ENCODE measurements at places on chromosomes 13 and 19. TPM values are rescaled to one million over a fixed set of nuclear protein-coding genes. Genes with fewer than 3 reads are reported as not detected.

The SPC24 gene
- 11.5 TPM for total RNA-seq

The POU4F1 gene
- 0.17 TPM for total RNA-seq

The PSG11 gene
- not detected for total RNA-seq

The C19orf85 gene
- total RNA-seq, result not detected

The CBY2 gene
- total RNA-seq, result not detected

The SYCN gene
- total RNA-seq, result 2.5 TPM

The NLRP5 gene
- not detected for total RNA-seq

The CEACAM21 gene
- not detected for total RNA-seq

The LHFPL6 gene
- total RNA-seq, result 12.1 TPM

The ELAVL1 gene
- total RNA-seq, result 57.7 TPM

GRCh38 chr13:25525884-25526283 lies 154.1 kb downstream of the ATP8A2 start:
- no peaks in the 10 kb centered on the region for H3K4me1 ChIP-seq
- no peaks in the 10 kb centered on the region for H3K27me3 ChIP-seq
- H3K4me3 ChIP-seq, result no peak overlapping the region
- DNase-seq, result no peak
- H3K36me3 ChIP-seq, result no peaks in the 10 kb centered on the region
- no peak overlapping the region for H3K27ac ChIP-seq

GRCh38 chr19:49890349-49891311 lies 6.1 kb downstream of the IL4I1 start:
- no peaks in the 10 kb centered on the region for H3K27me3 ChIP-seq
- H3K4me3 ChIP-seq, result no peak overlapping the region
- peak; percentile 58 for DNase-seq
- no peak overlapping the region for H3K27ac ChIP-seq
- H3K36me3 ChIP-seq, result no peaks in the 10 kb centered on the region
- H3K4me1 ChIP-seq, result peaks cover 7% of the 10 kb centered on the region

- H3K36me3 ChIP-seq, result no peaks in the 10 kb centered on the region
- H3K4me3 ChIP-seq, result no peak overlapping the region
- no peak overlapping the region for H3K27ac ChIP-seq
- no peaks in the 10 kb centered on the region for H3K4me1 ChIP-seq
Measured at GRCh38 chr19:18999896-19000620, 33.3 kb downstream of the SUGP2 start.

DNA sequence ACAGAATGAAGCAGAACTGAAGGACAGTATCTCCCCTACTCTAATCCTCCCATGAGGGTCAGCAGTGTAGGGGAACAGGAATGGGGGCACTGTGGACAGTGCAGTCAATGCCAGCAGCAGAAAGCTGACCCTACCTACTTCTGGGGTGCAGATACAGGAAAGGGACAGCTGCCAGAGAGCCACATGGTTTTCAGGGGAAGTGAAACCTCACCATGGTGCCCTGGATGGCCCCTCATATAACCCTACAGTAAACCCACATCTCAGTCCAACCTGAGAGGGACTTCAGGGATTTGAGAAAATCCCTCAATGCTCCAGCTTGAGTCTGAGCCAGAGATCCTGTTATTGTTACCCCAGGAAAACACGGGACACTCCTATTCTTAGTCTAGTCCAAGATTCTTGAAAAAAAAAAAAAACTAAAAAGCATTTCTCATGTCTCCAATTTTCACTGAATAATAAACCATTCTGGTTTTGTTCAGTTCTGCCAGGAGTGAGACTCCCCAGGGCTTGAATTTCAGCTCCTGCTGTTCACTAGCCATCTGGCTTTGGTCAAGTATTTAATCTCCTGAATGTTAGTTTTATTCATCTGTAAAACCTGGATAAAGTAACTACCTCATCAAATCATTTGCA lies 511.6 kb upstream of the ARGLU1 start:
- no peaks in the 10 kb centered on the region for H3K4me1 ChIP-seq
- no peak overlapping the region for H3K4me3 ChIP-seq
- H3K36me3 ChIP-seq, result no peaks in the 10 kb centered on the region
- H3K27ac ChIP-seq, result no peak overlapping the region

- H3K4me1 ChIP-seq, result no peaks in the 10 kb centered on the region
- H3K36me3 ChIP-seq, result no peaks in the 10 kb centered on the region
- H3K4me3 ChIP-seq, result no peak within 1 kb of the TSS
Measured at GRCh38 chr19:9009935-9010651, at the start of gene MUC16. TSS of gene MUC16 (minus strand) at chr19:9010409.

GRCh38 chr19:38735257-38735686 lies 9.0 kb downstream of the CAPN12 start:
- no peaks in the 10 kb centered on the region for H3K27me3 ChIP-seq
- H3K27ac ChIP-seq, result peak overlapping the region; percentile 91
- H3K36me3 ChIP-seq, result no peaks in the 10 kb centered on the region
- DNase-seq, result peak; percentile 64
- peaks cover 5% of the 10 kb centered on the region for H3K4me1 ChIP-seq
- H3K4me3 ChIP-seq, result no peak overlapping the region

DNA sequence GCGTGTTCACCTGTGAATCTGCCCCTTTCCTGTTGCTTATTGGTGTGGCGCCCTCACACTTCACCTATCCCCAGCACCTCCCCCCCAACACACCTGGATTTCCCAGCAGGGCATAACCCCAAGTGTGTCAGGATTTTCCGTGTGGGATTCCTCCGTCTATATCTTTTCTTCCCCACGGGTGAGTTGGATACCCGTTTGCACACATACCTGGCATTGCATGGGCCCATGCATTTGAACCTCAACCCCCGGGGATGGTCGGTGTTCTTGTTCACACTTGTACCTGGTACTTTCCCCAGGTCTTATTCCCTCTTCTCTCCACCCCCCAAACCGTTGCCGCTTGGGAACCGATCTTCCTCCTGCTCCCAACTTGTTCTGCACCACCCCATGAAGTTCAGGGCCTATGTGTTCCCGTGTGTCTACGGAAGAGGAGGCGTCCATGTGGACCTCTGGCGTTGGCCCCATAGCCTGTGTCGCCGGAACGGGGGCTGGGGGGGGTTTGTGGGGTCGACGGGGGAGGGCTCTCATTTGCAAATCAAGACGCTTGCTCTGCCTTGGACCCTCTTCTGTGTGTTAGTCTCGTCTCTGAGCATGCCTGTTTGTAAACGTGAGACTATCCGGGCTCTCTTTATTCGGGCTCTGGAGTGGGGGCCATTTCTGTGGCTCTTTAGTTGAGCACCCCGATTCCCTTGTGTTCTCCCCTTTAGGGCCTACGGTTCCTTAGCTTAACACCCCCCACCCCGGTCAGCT lies 1.7 kb downstream of the PRR12 start:
- H3K27ac ChIP-seq, result peak overlapping the region; percentile 87
- H3K4me1 ChIP-seq, result peaks cover 6% of the 10 kb centered on the region
- no peaks in the 10 kb centered on the region for H3K36me3 ChIP-seq
- peak overlapping the region; percentile 99 for H3K4me3 ChIP-seq
- peak; percentile 53 for DNase-seq

- DNase-seq, result no peak
- H3K27ac ChIP-seq, result no peak overlapping the region
- H3K27me3 ChIP-seq, result no peaks in the 10 kb centered on the region
- no peaks in the 10 kb centered on the region for H3K4me1 ChIP-seq
- no peaks in the 10 kb centered on the region for H3K36me3 ChIP-seq
Measured at GRCh38 chr19:38399537-38399936, 3.4 kb upstream of the FAM98C start.

DNA sequence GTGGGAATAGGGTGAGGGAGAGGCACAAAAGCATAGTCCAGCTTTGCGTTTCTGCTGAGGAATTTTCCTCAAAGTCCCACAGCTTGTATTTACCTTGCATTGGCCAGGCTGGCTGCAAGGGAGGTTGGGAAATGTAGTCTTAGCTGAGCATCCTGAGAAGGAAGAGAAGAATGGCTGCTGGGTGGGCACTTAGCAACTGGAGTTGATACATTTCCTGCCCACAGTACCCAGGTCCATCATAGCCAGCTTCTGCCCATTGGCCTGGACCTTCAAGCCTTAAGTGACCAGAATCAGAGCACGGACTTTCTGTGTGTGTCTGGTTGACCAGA lies 112.4 kb downstream of the SIPA1L3 start:
- H3K4me1 ChIP-seq, result peaks cover 9% of the 10 kb centered on the region
- no peaks in the 10 kb centered on the region for H3K27me3 ChIP-seq
- DNase-seq, result no peak
- no peaks in the 10 kb centered on the region for H3K36me3 ChIP-seq
- H3K27ac ChIP-seq, result no peak overlapping the region
- H3K4me3 ChIP-seq, result no peak overlapping the region

DNA sequence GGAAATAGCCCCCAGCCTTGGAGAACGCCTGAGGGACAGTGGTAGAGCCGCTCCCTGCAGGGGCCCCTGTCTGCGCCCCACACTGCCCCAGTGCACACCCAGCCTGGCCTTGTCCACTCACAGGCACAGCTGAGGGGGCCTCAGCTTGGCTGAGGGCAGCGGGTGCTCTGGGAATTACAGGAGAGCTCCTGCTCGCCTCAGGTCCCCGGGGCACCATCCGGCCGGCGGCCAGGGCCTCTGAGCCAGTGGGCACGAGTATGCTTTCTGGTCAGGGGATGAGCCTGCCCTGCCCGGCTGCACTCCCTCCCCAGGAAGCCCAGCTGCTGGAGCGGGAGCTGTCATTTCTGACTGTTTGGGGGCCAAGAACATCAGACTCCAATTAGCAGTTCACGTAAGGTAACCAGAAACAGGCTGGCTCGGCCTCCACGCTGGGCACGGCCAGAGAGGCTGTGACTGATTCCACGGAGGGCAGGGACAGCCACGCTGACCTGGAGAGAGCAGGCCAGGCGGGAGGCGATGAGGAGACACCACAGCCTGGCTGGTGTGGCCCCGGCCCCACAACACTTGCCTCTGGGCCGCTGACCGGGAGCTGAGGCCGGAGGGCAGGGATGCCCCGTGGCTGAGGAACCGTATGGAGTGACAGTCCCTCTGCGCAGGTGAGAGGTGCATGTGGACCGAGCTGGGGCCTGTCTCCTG lies 15.4 kb downstream of the CEBPG start:
- no peak for DNase-seq
- peak overlapping the region; percentile 90 for H3K27ac ChIP-seq
- H3K4me1 ChIP-seq, result peaks cover 55% of the 10 kb centered on the region

DNA sequence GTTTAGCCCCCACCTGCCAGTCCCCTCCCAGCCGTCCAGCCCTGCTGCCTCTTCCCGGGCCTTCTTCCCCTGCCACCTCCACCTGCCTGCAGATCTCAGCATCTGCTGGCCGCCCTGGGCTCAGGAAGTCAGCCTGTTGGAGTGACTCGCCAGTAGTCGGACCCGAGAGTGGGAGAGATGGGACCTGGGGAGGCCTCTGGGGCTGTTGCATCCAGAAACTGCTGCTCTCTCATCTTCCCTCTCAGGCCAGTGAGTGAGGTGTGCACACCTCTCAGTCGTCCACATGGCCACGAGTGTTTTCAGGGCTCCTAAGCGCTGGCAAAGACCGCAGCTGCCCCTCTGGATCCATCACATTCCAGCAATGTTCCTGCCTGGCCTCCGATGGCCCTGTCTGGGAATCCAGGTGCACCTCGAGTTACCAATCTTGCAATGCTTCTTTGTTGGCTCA lies 151.8 kb upstream of the SOX1 start:
- no peaks in the 10 kb centered on the region for H3K36me3 ChIP-seq
- H3K4me3 ChIP-seq, result no peak overlapping the region
- H3K27ac ChIP-seq, result no peak overlapping the region
- no peaks in the 10 kb centered on the region for H3K4me1 ChIP-seq
- no peak for DNase-seq

DNA sequence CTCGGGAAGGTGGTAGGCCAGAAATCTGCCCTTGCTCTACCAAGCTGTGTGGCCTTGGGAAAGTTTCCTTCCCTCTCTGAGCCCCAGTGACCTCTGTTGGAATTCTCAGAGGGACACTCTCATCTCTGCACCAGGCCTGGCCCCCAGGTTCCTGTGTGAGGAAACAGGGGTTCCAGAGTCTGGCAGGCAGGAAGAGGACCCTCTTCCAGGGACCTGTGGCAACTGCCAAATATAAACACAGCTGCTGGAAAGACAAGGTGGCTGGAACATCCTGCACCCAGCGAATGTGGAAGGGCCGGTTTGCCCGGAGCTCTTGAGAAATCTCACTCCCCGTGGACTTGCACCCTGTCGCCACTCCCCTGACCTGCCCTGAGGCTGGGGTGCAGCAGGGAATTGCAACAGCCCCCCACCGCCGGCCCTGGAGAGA lies 52.8 kb downstream of the GADD45B start:
- peak overlapping the region; percentile 73 for H3K27ac ChIP-seq
- H3K27me3 ChIP-seq, result no peaks in the 10 kb centered on the region
- H3K4me3 ChIP-seq, result no peak overlapping the region
- no peaks in the 10 kb centered on the region for H3K36me3 ChIP-seq

DNA sequence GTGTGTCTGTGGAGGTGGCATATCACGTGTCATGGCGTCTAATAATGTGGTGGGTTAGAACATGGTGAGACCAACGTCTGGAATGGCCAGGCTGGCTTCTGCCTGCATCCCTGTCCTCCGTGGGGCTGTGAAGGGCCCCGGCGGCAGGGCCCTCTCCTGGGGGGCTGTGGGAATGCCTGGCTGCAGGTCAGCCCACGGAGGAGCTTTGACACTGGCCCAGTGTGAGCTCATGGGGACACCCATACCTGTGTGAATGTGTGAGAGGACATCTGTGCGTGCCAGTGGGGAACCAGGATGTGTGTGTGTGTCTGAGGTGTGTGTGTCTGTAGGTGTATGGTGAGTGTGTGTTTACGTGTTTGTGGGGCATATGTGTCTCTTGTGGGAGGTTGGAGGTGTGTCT lies 300.1 kb downstream of the TEX29 start:
- H3K4me3 ChIP-seq, result no peak overlapping the region
- no peak for DNase-seq
- H3K36me3 ChIP-seq, result no peaks in the 10 kb centered on the region
- no peak overlapping the region for H3K27ac ChIP-seq

- H3K4me3 ChIP-seq, result no peak overlapping the region
- H3K36me3 ChIP-seq, result no peaks in the 10 kb centered on the region
- no peak overlapping the region for H3K27ac ChIP-seq
- H3K27me3 ChIP-seq, result no peaks in the 10 kb centered on the region
- no peaks in the 10 kb centered on the region for H3K4me1 ChIP-seq
- DNase-seq, result no peak
Measured at GRCh38 chr13:94505730-94506129, 26.2 kb upstream of the DCT start.
